ENCODE measurements at places on chromosomes 4 and X. TPM values are rescaled to one million over a fixed set of nuclear protein-coding genes. Genes with fewer than 3 reads are reported as not detected.

Gene GAGE12F
- total RNA-seq, result not detected

Gene NSUN7
- total RNA-seq, result 1.9 TPM

Gene ARMCX1
- 33.4 TPM for total RNA-seq

Gene CXCL10
- total RNA-seq, result 0.28 TPM

Gene FUNDC2
- 146 TPM for total RNA-seq
